ENCODE measurements at places on chromosomes 12 and 14.

DNA sequence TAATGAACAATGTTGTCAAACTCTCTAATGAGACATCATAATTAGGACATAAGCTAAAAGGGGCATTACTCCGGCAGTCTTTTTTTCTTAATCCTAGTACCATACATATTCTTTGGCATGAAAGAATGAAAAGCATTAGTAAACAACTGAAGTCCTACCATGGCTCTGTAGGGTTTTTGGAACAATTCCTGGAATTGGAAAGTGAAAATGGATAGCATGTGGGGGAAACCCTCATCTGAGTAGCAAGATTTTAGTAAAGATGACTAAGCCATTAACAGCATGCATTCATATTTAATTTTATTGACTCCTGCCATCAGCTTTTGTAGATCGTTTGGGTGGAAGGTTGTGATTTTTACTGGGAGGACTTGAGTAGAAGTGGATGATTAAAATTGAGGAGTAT, 216.2 kb upstream of the PDZRN4 start:
- no peak for DNase-seq

- DNase-seq: no peak
Observed at GRCh38 chr14:74144789-74145188, 60.0 kb downstream of the LIN52 start.

DNA sequence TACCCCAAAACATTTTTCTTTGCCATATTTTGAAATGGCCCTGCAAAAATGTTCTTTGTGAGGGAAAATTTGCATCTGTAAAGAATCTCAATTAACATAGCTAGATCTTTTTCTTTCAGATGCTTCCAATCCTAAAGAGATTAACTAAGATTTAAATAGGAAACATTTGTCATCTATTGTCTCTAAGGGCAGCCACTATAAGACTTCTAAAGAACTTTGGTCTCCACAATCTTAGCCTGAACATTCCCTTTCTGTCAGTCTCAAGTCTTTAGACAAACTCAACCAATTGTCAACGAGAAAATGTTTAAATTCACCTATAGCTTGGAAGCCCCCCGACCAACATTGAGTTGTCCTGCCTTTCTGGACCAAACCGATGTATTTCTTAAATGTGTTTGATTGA, 71.1 kb upstream of the RASSF8 start:
- no peak for DNase-seq

DNA sequence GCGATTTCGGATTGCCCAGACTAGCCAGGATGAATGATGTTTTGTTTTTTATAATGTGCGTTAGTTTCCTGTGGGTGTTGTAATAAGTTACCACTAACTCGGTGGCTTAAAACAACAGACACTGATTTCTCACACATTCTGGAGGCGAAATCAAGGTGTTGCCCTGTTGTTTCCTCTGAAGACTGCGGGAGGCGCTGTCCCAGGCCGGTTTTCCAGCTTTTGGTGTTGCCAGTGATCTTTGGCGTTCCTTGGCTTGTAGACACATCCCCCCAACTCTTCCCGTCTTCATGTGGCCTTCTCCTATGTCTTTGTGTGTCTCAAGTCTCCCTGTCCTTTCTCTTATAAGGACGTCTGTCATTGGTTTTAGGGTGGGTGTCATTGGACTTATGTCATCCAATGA, 267.7 kb downstream of the AACS start:
- DNase-seq: no peak

DNA sequence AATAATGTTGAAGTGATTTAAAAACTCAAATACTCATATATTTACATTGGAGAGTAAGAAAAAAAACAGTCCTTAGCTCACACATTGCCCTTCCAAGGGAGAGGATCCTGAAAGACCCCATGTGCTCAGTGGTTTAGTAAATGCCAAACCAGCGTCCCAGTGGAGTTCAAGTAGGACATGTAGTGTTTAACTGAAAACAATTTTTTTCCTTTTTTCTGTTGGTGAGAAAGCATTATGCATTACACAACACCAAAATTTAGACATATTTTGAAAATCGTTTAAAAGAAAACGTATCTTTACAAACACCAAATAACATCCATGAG, 33.6 kb downstream of the UBR7 start:
- DNase-seq: no peak

GRCh38 chr14:97290065-97290464, 492.9 kb downstream of the VRK1 start:
- no peak for DNase-seq

DNA sequence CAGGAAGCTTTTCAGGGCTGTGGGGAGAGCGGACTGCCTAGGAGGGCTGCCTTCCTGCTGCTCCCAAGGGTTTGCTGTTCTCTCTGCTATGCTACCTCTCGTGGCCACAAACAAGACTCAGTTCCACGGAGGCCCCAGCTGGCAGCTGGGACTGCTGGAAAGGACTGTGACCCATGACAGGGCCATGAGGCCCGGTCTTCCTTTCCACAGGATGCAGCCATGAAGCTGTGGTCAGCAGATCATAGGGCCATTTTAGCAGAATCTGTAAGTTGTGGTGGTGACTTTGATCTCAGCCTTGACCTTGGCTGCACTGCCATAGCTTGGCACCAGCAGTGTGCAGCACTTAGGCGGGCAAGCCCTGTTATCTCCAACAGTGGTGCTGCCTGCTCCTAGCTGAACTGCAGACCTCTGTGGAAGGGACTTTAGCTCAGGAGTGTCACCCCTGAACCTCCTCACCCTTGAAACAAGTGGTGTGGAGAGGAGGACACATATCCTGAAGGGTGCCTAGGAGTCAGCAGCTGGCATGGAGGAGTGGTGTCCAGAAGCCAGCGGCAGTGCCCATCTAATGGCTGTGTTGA, 12.3 kb downstream of the KRT80 start:
- DNase-seq: no peak

- no peak for DNase-seq
Observed at GRCh38 chr14:100786131-100786530, 39.8 kb upstream of the MEG3 start.

- DNase-seq: no peak
Observed at GRCh38 chr12:88339966-88340365, 197.9 kb downstream of the TMTC3 start.

DNA sequence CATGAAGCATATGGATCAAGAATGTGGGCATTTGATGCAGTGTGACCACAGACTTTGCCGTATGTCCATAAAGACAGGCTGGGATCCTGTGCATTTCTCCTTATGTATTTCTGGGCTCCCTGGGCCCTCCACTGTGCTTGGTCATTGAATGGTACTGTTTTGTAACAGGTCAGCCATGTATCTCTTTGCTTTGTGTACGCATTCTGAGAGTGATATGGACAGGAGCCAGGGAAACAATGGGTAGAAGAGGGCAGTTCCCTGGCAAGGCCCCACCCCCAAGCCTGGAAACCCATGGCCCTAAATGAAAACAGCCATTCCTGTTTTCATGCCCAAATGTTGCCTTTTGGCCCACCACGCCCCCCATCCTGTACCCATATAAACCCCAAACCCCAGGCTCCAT, 15.2 kb upstream of the FBXO34 start:
- no peak for DNase-seq

- no peak for DNase-seq
Observed at GRCh38 chr14:91911474-91912032, 35.9 kb downstream of the FBLN5 start.

DNA sequence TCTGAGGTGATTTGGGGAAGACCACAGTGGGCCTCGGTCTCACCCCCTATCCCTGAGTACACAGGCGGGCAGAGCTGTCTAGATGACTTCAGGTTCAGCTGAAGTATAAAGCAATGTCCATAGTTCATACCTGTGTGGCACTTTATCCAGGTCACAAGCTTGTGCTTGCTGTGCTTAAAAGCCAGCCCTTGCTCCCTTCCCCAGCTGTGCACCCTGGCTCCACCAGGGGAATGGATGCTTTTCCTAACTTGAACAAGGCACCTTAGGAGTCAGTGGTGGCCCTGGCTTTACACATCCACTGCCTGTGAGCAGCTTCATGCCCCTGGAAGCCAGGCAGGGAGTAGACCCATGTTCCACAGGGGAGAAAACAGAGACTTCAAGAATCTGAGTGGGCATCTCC, 5.5 kb downstream of the CARMIL3 start:
- no peak for DNase-seq

GRCh38 chr12:7512553-7512952, 9.0 kb upstream of the CD163 start:
- DNase-seq: no peak

DNA sequence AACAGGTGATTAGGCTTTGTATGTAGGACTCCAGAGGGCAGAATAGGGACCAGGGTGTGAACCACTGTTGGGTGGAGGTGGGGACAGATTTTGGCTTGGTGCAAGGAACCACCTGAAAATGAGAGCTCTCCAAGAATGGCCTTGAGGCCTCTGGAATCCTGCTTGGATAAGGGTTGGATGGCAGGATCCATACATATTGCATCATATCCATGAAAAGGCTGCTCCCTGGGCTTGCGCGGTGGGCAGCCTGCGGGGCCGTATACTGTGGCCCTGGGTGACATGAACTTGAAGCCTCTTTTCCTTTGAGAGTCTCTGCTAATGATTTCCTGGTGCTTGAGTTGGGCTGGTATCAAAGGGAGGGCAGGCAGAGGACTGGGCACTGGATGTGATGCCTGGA, 1.3 kb upstream of the SLC10A1 start:
- DNase-seq: no peak

GRCh38 chr14:37284760-37285159, 87.0 kb downstream of the MIPOL1 start:
- DNase-seq: no peak

Data from suprapubic skin (tissue), 4 donors.